ENCODE measurements at places on chromosomes 3 and 15.

- no peak for DNase-seq
Observed at GRCh38 chr3:174168026-174168425, 691.1 kb upstream of the NAALADL2 start.

DNA sequence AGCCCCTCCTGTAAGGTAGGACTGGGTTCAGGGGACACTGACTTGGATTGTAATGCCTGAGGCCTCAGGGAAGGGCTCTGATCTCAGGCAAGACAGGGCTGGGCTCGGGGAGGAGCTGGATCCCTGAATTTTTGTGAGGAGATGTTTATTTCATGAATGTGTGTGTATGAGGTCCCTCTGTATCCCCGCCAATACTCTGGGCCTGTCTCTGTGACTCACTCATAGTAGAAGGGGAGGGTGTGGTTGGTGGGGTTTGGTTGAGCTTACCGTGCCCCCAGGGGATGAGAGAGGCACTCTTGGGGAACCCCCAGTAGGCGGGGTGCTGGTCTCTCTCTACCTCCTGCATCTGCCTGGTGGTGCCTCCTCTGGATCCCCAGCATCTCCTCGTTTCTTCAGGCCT lies 28.1 kb downstream of the RPSA start:
- no peak for DNase-seq

- no peak for DNase-seq
Observed at GRCh38 chr3:172132159-172132586, 92.8 kb downstream of the FNDC3B start.

DNA sequence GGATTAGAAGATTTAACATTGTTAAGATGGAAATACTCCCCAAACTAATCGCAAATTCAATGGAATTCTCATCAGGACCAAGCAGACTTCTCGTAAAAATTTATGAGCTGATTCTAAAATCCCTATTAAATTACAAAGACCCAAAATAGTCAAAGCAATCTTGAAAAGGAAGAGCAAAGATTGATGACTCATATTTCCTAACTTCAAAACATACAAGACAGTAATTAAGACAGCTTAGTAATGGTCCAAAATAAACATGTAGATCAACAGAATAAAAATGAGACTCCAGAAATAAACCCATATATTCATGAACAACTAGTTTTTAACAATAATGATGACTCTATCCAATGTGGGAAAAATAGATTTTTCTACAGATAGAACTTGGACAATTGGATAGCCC lies 148.7 kb downstream of the SI start:
- no peak for DNase-seq

- DNase-seq = peak; percentile 50
Observed at GRCh38 chr3:127455541-127456450, 134.7 kb downstream of the TPRA1 start.

DNA sequence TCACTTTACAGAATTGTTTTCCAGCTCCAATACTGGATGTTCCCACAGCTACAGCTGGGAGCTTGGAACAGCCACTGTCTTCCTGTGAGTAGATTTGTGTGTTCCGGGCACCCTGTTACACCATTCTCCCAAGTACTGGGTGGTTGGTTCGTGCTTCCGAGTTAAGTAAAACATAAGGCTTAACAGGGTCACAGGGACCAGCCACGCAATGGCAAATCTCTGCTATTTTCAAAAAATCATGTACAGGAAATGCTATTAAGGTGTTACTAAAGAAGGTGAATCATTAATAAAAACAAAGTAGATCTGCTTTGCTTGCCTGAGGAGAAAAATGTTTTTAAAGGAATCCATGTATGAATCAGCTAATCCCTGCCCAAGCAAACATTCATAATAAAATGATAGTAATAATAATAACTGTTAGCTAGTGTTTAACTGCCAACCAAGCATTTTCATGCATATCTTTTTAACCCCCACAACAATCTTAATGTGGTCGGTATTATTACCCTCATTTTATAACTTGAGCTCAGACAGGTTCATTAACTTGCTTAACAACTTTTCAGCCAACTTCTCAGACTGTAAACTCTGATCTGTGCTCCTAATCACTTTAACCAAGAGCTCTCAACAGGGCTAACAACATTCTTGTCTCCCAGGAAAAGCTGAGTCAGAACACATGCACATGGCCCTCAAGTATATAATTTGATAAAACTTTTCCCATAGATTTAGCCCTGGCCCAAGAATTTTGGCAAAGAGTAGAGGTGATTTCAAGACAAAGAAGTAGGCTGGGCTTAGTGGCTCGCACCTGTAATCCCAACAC lies 2.7 kb upstream of the C2CD4A start:
- no peak for DNase-seq

DNA sequence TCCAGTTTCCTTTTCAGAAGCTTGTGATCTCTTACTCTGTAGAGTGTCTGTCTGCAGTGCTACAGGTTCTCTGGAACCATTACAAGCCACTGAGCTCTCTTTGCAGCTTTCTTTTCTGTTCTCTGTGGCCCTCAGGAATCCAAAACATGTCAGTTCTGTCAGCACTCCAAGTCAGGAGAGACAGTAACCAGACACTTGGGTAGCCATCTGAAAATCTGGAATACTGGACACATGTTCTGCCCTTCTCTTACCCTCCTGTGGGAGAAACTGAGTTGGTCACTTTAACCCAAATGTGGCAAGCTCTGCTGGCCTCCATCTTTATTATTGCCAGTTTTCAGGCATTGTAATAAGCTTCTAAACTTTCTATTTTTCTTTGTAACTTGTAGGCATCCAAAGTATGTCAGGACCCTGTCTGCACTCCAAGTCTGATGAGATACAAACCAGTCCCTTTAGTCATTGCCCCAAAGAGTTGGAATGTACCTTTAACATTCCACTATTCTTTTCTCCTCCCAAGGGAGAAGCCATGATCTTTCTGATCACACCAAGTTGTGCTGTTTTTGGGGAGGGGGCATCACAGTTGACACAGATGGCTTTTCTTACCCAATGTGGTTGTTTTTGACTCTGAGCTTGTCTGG lies 183.7 kb downstream of the DPH6 start:
- DNase-seq = no peak

GRCh38 chr15:39453620-39454019 lies 127.3 kb upstream of the THBS1 start:
- no peak for DNase-seq

GRCh38 chr3:7876741-7877297 lies 624.8 kb upstream of the LMCD1 start:
- DNase-seq = peak; percentile 60

DNA sequence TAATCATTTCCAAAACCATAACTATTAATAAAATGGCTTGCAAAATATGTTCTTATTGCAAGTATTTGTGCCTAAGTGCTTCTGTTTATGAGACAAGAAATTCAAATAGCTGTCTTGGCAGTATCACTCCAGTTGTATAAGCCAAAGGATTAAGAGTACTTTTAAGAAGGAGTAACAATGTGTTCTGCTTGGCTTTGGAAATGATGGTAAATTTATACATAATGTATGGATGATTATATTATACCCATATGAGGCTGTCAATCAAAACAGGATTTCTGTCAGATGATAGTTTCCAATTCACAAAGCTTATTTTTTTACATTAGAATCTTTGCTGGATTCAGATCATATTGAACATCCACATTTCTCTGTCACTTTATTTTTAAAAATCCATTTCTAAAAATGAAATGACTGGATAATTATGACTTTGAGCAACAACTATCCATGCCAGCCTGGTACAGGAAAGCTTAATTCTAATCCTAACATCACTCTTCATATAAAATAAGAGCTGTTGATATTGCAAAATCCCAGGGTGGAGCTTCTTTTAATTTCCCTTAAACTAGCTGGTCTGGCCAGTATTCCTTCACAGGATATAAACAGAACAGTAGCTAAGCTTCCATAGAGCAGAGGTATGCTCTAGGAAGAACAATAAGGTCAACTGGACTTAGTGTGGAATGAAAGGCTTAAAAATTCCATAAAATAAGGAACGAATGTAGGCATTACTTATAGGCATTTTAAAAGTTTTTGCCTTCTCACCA lies 30.0 kb upstream of the ZNF280D start:
- no peak for DNase-seq

DNA sequence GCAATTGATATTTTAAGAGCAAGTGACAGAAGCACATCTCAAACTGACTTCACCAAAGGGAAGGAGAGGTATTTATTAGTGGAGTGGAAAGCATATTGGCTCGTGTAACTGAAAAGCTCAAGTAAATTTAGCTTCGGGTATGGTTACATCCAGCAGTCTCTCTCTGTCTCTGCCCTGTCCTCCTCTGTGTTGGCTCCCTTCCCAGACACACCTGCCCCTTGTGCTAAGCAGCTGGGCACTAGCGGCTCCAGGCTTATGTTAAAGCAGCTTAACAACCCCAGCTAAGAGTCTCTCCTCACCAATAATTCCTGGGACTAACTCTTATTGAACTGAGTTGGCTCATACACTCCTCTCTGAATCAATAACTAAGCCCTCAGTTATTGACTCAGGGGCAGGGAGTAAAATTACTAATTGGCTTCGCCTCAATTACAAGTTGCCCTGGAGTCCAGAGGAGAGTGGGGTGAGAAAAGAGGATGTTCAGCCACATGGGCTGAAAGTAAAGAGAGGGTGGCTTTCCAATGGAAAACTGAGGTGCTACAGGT lies 12.8 kb upstream of the SH3BP5 start:
- no peak for DNase-seq

- peak; percentile 50 for DNase-seq
Observed at GRCh38 chr3:150763841-150764483, 993 bp upstream of the SIAH2 start.

- DNase-seq = no peak
Observed at GRCh38 chr15:89531796-89532537, 35.6 kb upstream of the RHCG start.

DNA sequence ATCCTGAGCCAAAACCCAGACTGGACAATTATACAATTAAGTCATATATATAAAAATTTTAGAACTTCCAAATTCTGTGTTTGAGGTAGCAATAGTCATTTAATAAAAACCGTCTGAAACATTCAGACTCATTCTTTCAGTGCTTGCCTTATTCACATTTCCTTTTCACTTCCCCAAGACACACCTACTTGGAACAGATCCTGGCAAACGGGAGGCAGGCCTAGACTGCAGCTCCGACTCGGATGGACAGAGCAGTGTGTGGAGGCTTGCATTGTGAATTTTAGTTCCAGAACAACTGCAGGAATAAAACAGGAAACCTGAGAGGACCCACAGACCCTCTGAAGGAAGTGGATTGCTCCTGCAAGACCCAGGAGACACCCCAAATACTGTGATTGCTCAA lies 341.4 kb downstream of the CNTN3 start:
- DNase-seq = no peak

GRCh38 chr3:50147861-50148260 lies 7.3 kb upstream of the SEMA3F start:
- no peak for DNase-seq

GRCh38 chr3:53658613-53659193 lies 164.3 kb downstream of the CACNA1D start:
- no peak for DNase-seq

GRCh38 chr15:100235030-100235617 lies 106.7 kb downstream of the ADAMTS17 start:
- no peak for DNase-seq

DNA sequence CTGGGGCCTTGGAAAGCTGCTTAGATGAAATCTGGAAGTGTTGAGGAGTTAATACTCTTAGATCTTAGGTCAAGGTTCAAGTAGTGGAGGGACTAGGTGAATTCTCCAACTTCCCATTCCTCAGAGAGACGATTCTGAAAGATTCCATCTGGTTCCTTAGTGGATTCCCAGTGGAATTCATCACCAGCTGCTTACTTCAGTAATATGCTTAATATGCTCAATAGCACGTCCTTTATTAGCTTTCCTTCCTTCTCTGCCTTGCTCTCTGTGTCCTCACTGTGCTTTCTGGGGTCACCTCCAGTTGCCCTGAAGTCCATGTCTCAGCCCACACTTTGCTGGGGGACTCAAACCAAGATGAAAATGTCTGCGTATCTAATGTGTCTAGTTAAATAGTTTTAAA lies 31.0 kb downstream of the CEP63 start:
- no peak for DNase-seq

DNA sequence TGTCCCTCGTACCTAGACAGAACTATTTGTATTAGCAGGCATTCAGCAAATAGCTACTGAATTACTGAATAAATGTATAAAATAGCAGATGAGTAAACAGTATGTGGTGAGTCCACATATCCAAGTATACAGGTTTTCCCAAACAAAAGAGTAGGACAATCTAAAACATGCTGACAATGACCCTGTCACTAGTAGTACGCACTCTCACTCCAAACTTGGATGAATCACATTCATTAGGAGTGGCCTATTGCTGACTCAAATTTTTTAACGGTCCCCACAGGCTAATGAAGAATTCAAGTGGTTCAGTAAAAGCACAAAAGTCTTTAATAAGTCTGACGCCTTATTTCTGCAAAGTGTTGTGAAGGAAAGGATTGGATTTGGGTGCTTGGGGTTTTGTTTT lies 449.3 kb upstream of the THBS1 start:
- DNase-seq = no peak

GRCh38 chr15:64746356-64746755 lies 29.0 kb downstream of the RBPMS2 start:
- DNase-seq = no peak

GRCh38 chr3:39329493-39329892 lies at the start of gene CCR8:
CCR8 (plus strand) TSS chr3:39329709; CDS start chr3:39332332, 2,623 bp downstream.
- no peak for DNase-seq

GRCh38 chr15:92682741-92683510 lies 27.4 kb upstream of the FAM174B start:
- DNase-seq = no peak

DNA sequence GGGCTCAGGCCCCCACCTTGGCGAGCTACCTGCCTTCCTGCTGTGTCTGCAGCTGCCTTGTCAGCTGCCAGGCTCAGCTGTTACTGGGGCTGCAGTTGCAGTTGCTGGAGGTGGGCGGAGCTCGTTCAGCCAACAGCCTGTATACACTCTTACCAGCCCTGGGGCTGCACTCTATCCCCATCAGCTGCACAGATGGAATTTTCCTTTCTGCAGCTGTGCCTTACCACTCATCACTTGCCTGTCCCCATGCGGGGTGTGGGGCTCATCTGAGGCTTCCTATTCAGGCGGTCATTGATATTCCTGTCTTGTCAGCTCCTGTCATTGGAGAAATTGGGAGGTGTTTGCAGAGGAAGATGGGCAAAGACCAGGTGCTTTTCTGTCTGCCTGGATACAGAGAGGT lies 9.1 kb upstream of the SYN2 start:
- no peak for DNase-seq

- no peak for DNase-seq
Observed at GRCh38 chr3:73467211-73467610, 157.5 kb downstream of the PDZRN3 start.

DNA sequence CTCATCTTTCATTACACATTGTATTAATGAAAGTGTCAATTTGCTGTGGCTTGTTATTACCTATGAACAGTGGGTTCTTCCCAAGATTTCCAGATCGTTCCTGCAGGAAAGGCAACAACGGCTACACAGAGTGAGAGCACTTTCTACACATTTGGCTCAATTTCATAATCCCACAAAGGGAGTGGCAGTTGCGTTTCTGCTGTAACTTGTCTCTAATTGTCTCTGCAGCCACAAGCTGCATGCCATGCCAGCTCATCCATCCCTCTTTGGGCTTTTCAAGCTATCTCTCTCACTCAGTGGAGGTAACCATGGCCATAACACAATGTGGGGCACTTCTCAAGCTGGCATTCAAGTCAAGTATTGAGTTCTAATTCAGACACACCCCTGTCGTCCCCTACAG lies 27.7 kb upstream of the CPNE4 start:
- no peak for DNase-seq

GRCh38 chr3:42182555-42182954 lies 83.4 kb downstream of the CCK start:
- DNase-seq = no peak

All from activated naive CD4-positive, alpha-beta T cell treated with anti-CD3 and anti-CD28 coated beads, Interleukin-2, amount 50 U/mL, for 16 hours (primary cell).